ENCODE measurements at places on chromosomes 3 and 15.

- DNase-seq = no peak
Measured at GRCh38 chr3:31918179-31919150, 62.6 kb downstream of the OSBPL10 start.

- no peak for DNase-seq
Measured at GRCh38 chr3:23079976-23080375, 123.2 kb upstream of the UBE2E2 start.

DNA sequence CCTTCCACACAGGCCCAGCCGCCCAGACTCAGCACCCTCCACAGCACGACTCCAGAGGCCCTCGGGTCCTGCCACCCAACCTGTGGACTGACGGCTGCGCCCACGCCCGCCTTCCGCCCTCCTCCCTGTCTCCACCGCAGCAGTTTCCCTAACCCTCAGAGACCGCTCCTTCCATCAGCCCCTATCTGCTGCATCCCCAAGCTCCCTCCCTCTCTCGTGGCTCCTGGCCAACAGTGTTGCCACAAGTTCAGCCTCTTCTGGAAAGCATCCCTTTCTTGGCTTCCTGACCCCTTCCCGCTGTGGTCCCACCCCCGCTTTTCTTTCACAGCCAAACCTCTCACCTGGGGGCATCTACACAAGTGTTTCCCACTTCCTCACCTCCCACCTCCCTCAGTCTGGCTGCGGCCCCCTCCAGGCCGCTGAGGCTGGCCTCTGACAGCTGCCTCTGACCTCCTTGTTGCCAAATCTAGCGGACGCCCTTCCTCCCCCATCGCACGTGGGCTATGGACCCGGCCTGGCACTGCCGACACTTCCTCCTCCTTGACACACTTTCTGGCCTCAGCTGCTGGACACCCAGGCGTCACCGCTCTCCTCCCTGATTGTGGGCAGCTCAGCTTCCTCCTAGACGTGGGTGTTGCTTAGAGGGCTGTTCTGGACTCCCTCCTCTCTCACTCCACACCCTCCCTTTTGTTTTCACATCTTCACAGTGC is 168.8 kb upstream of the TLE3 start:
- no peak for DNase-seq

DNA sequence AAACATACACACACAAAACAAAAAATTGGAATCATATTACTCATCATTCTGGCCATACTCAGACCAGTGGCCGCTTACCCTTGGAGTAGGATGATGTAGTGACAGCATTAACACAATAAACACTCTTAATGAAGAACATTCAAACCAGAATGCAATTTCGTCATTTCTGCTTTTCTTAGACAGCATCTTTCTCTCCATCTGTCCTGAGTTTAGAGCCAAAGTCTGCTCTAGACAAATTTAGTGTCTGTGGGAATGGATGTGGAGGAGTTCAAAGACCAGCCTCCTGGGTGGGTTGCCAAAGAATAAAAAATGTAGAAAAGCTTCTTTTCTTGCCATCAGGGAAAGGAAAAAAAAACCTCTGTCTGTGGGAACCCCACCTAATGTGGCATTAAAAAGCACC is 212.4 kb upstream of the POU1F1 start:
- no peak for DNase-seq

GRCh38 chr15:92614791-92615785 is 40.5 kb downstream of the FAM174B start:
- no peak for DNase-seq

DNA sequence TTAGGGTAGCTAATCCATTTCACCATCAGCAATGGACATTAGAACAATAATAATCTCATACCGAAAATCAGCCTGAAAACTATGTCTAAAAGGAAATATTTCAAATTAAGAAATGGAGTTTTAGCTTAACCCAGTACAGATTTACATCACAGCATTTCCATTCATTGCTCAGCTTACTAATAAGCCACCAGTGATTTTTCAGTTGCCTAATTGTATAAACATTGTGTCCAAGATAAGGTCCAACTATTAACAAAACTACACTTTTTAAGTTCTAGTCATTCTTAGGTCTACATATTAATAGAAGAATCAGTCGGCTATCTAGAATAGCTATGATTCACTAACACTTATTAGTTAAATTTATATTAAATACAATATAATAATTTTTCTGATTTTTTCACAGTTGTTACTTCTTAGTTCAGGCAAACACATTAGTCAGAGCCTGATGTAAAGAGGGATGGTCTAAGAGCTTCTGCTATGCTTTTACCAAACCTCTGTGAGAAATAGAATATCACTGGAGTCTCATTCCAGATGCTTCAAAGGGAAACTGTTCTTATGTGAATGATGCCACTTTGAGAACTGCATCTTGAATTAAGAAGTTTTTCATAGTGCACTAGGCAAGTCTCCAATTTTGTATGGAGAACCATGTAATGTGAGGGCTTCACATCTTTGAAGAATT is 74.1 kb downstream of the CMSS1 start:
- DNase-seq = no peak

DNA sequence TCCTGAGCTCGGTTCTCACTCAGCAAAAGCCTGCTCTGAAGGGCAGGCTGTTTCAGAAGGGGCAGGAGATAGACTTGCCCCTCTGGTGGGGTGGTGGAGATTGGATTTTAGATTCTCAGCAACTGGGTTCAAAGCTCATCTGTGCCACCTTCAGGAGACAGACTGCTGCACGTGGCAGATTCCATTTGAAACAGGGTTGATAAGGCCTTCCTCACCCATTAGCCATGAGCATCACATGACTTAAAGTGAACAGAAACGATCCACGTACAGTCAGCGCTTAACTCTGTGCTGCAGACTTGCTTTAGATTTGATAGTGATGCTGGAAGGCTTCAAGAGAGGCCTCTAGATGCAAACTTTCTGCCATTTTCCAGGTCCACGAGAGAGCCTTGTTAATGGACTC is 35.0 kb upstream of the MGLL start:
- DNase-seq = no peak

DNA sequence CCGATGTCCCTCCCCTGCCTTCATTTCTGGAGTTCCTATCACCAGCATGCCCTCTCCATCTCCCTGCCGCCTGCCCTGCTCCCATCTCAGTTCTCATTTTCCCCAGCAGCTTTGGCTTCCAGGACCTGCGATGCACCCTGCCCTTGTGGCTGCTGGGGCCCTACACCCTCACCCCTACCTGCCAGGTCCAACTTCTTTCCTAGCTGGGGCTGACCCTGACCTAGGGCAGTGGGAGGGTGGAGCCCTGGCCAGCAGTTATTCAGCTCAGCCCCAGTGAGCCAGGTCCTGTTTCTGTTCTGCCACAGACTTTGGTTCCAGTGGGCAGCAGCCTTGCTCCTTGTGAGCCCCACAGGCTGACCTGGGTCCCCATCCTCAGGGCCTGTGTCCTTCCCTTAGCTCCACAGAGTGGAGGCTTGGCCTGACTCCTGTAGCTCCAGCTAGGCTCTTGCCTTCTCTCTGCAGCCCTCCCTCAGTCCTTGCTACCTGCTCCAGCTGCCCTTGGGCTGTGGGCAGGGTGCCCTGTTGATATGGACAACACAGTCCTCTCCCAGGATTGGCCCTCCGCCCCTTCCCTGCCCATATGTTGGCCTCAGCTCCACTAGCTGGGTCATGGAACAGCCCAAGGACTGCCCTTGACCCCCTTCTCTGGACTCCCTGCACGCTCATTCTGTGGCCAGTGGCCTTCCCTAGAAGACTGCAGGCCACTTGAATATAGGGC is 34.7 kb upstream of the PDE8A start:
- DNase-seq = no peak

GRCh38 chr3:193869221-193870201 is 266.4 kb upstream of the HES1 start:
- DNase-seq = no peak

- no peak for DNase-seq
Measured at GRCh38 chr3:12255393-12255792, 33.5 kb upstream of the PPARG start.

- no peak for DNase-seq
Measured at GRCh38 chr3:97910931-97911351, 61.3 kb downstream of the RIOX2 start.

- DNase-seq = no peak
Measured at GRCh38 chr3:181690769-181691168, 21.0 kb upstream of the SOX2 start.

GRCh38 chr3:30751610-30752299 is 142.7 kb downstream of the GADL1 start:
- peak; percentile 24 for DNase-seq

DNA sequence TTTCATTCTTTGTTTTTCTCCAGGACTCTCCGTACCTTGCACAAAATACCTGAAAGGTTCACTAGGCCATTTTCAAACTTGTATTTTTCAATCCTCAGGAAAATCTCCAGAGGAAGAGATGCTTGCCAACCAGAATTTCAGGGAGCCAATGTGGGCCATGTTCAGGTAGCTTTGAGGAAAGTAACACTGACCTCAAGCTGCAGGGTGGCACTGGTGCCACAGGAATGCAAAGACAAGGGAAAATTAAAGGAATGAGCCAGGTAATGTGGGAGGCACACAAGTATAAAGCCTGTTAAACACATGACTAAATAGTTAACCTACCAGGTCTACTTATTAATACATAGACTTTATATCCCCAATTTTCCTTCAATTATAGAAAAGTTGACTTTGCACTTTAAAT is 51.9 kb upstream of the GAP43 start:
- DNase-seq = no peak

DNA sequence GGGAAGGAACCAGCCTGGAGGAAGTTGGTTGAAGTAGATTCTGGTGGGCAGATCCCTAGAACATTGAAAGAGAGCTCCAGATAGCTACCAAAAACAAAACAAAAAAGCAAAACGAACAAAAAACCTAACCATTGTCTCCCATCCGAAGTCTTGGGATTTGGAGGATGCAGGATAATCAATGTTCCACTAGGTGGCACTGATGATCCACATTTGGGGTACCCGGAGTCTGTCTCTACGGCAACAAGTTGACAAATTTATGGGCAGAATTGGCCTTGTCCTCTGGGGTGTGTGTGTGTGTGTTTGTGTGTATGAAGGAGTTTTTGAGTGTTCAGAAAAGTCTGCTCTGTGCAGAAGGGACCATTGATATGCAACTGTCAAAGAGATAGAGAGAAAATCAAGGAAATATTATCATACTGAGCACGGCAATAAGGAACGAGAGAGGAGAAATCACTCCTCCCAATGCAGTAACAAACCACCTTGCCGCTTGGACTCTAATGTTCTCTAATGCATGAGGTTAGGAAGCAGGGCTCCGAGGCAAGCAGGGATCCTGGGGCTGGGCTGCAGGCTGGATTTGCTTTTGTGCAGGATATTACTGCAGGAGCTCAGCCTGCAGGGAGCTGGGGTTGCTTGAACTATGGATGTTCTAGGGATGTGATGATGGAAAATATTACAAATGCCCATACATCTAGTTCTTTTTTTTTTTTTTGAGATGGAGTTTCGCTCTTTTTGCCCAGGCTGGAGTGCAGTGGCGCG is 59.8 kb upstream of the KLHL25 start:
- DNase-seq = no peak

- DNase-seq = peak; percentile 48
Measured at GRCh38 chr3:127544192-127544802, 46.2 kb downstream of the TPRA1 start.

DNA sequence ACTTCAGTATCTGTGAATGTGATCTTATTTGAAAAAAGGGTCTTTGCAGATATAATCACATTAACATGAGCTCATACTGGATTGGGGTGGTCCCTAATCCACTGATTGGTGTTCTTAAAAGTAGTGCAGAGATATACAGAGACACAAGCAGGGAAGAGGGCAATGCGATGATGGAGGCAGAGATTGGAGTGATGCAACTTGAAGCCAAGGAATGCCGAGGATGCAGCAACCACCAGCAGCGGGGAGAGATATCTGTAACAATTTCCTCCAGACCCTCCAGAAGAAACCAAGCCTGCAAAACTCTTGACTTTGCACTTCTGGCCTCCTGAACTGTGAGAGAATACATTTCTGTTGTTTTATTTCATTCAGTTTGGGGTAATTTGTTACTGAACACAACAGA is 171.0 kb upstream of the MBNL1 start:
- no peak for DNase-seq

DNA sequence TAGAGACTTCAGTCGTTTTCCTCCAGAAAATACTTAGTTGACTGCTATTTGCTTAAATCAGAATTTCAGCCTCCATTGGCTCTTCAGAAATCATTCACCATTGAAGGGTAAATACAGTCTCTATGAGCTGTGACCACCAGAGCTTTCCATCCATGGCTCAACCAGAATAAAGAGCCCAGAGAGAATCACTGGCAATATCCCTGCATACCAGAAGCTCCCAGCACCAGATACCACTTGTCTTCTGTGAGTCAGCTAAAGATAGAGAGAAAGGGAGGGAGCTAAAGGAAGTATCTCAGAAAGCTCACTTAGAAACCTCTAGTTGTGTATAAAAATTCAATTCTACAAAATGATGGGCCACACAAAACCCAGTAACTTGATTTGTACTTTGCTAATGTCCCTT is 115.2 kb upstream of the TMCO5A start:
- no peak for DNase-seq

GRCh38 chr15:51780636-51781035 is 29.2 kb downstream of the TMOD2 start:
- DNase-seq = no peak

- no peak for DNase-seq
Measured at GRCh38 chr3:23481616-23482278, 278.6 kb downstream of the UBE2E2 start.

GRCh38 chr3:147669077-147669476 is 259.9 kb downstream of the ZIC1 start:
- no peak for DNase-seq

- DNase-seq = no peak
Measured at GRCh38 chr3:112761062-112761638, 85.5 kb downstream of the CD200R1L start.

DNA sequence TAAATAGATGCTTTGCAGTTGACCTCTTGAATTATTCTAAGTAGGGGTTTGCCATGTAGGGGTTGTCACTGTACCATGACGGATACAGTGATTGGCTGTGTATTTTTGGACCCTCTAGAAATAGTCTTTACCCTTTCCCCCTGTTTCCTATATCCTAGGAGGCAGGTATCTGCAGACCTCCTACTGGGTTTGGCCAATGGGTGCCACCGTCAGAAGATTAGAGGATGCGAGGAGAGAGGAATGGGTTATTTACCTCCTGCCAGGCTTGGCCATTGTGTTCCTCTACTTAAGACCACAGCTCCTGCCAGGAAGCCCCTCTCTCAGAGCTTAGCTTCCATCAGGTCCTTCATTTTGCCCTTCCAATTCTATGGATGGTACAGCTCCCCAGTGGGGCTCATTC is 40.2 kb upstream of the CLRN1 start:
- no peak for DNase-seq

DNA sequence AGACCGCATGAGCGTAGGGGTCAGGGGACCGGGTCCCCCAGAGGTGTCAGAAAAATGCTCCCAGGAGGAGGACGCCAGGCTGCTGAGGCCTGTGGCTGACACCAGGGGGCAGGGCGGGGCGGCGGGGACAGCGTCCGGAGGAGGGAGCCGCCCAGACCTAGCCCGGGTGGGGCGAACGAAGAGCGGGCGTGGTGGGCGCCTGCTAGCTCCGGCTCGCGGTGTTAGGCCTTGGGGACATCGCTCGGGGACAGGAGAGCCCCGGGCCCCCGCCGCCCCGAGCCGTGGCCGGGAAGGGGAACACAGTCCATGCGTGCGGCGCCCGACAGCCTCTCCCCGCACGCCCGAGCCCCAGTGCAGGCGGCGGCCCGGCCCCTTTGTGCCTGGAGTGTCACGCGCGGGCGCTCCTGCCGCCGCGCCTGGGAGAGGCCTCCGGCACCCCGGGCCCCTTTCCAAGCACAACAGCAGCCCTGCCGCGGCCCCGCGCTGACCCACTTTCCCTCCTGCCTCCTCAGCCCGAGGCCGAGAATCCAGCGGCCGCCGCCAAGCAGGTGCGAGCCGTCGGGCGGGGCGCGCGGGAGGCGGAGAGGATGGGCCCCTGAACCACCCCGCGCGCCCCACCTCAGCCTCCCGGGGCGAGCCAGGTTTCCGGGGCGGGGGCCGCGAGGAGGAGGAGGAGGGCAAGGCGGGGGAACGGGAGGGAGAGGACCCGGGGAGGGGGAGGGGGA is 111.0 kb upstream of the KLF13 start:
- peak; percentile 68 for DNase-seq

All from stimulated activated CD8-positive, alpha-beta memory T cell treated with anti-CD3 and anti-CD28 coated beads, Interleukin-7, amount 100 ng/mL, for 1 hour (primary cell).